ENCODE measurements at places on chromosomes 3 and 15. TPM values are rescaled to one million over a fixed set of nuclear protein-coding genes. Genes with fewer than 3 reads are reported as not detected.

Gene CD200
- total RNA-seq = 8.7 TPM

Gene STRIT1
- not detected for total RNA-seq

Gene SLC22A14
- total RNA-seq = not detected

Gene ROBO2
- not detected for total RNA-seq

Gene RLBP1
- total RNA-seq = not detected

Gene SATB1
- 13.9 TPM for total RNA-seq

Gene LRRC2
- total RNA-seq = 0.37 TPM

Gene TEX55
- total RNA-seq = not detected

Gene SH2D7
- not detected for total RNA-seq

Gene TMEM207
- not detected for total RNA-seq

Gene ACAD9
- 31.5 TPM for total RNA-seq

Gene GOLGA8T
- total RNA-seq = not detected

Gene EPHB3
- total RNA-seq = 2.9 TPM

All from cardiac ventricle fibroblast (primary cell).